ENCODE measurements at places on chromosomes 5 and 9. TPM values are rescaled to one million over a fixed set of nuclear protein-coding genes. Genes with fewer than 3 reads are reported as not detected.
A peak's percentile ranks its signal among the peaks of the same experiment; 100 is the strongest.

DNA sequence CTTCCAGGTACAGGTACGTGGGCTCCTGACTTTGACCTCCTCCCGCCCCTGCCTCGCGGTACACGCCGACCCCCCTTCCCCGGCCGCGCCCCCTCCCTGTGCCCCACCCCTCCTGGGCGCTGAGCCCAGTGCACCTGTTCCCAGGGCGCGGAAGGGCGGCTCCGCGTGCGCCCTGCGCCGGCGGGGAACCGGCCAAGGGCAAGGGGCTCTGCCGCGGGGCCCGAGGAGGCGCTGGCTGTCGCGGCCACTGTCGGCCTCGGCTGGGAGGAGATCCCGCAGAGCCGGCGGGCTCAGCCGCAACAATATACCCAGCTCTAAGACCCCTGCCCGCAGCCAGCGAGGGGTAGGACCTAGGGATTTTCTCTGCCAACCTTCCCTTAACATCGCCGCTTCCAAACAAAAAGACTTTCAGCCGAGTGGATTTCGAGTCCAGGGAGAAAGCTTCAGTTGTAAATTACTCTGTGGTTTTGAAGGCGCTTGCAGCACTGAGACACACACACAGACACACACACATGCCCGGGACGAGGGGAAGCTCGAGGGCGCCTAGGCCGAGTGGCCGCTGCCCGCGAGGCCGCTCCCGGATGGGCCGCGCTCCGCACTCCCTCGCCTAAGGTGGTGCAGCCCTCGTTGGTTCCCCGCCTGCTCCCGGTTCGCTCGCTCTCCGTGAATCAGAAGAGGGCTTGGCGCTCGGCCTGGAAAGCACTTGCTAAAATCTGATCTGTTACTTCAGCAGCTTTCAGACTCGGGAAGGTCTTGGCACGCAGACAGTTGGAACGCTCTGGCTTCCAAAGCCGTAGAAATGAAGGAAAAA is 1.2 kb downstream of the FGF18 start:
- H3K36me3 ChIP-seq = no peaks in the 10 kb centered on the region
- peak overlapping the region; percentile 47 for H3K4me3 ChIP-seq
- peaks cover 24% of the 10 kb centered on the region for H3K27me3 ChIP-seq
- no peak for DNase-seq
- H3K4me1 ChIP-seq = peaks cover 17% of the 10 kb centered on the region
- no peak overlapping the region for H3K27ac ChIP-seq

GRCh38 chr5:140875085-140876065 is at the start of gene PCDHA12:
Gene PCDHA12, plus strand, starts transcription at chr5:140875308. Its CDS starts 165 bp downstream, at chr5:140875473.
- H3K36me3 ChIP-seq = no peaks in the 10 kb centered on the region
- no peaks in the 10 kb centered on the region for H3K4me1 ChIP-seq
- H3K27ac ChIP-seq = no peak within 1 kb of the TSS
- no peak for DNase-seq

- peaks cover 17% of the 10 kb centered on the region for H3K4me1 ChIP-seq
- DNase-seq = no peak
- no peaks in the 10 kb centered on the region for H3K36me3 ChIP-seq
- H3K27me3 ChIP-seq = no peaks in the 10 kb centered on the region
Measured at GRCh38 chr9:135969064-135969683, 8.0 kb upstream of the UBAC1 start.

DNA sequence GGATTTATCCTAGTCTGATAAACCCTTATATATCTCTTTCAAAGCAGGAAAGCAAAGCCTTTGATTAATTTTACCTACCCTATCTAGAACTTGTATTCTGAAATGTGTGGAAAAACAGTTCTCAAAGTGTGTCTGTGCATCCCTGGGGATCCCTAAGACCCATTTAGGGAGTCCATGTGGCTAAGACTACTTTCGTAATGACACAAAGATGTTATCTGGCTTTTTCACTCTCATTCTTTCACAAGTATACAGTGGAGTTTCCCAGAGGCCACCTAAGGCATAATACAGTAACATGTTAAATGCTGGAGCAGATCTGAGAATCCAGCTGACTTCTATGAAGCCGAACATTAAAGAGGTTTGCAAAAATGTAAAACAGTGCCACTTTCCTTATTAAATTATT is 54.3 kb upstream of the TNFSF15 start:
- H3K27ac ChIP-seq = no peak overlapping the region
- no peak overlapping the region for H3K4me3 ChIP-seq
- no peak for DNase-seq
- peaks cover 7% of the 10 kb centered on the region for H3K27me3 ChIP-seq
- H3K4me1 ChIP-seq = no peaks in the 10 kb centered on the region

DNA sequence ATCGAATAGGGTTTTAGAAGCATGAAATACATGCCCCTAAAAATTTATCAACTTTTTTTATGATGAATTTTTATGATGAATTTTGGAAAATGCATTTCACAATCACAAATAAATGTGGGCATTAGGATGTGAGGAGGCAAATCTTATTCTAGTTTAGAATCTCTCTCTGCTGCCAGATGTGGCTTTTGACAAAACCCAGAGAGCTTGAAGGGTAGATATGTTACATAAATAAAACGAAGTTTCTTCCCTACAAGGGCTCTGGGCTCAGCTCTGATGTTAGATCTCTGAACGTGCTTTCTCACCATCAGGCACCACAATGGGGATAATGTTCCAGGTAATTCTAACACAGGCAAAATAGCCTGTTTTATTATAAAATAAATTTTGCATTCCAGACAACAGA is 102.3 kb upstream of the ADAMTSL1 start:
- no peak overlapping the region for H3K4me3 ChIP-seq
- no peak overlapping the region for H3K27ac ChIP-seq
- no peaks in the 10 kb centered on the region for H3K27me3 ChIP-seq
- no peaks in the 10 kb centered on the region for H3K36me3 ChIP-seq
- no peak for DNase-seq

DNA sequence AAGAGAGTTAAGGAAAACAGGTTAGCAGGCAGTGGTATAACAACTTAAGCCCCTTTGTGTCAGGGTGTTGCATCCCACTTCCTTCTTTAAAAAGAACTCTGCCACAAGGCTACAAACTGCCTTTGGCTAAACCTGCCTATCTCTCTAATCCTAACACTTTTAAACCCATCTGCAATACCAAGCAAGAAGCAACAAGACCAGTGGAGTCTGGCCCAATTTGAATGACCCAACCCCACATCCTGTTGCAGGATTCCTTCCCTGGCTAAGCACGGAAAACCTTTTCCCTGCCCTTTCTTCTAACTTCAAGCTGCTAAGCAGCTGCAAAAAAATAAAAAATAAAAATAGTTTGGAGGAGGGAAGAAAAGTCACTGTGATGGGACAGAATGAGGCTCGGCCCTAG is 27.1 kb downstream of the ABCA1 start:
- H3K4me3 ChIP-seq = no peak overlapping the region
- H3K4me1 ChIP-seq = no peaks in the 10 kb centered on the region
- no peak for DNase-seq

DNA sequence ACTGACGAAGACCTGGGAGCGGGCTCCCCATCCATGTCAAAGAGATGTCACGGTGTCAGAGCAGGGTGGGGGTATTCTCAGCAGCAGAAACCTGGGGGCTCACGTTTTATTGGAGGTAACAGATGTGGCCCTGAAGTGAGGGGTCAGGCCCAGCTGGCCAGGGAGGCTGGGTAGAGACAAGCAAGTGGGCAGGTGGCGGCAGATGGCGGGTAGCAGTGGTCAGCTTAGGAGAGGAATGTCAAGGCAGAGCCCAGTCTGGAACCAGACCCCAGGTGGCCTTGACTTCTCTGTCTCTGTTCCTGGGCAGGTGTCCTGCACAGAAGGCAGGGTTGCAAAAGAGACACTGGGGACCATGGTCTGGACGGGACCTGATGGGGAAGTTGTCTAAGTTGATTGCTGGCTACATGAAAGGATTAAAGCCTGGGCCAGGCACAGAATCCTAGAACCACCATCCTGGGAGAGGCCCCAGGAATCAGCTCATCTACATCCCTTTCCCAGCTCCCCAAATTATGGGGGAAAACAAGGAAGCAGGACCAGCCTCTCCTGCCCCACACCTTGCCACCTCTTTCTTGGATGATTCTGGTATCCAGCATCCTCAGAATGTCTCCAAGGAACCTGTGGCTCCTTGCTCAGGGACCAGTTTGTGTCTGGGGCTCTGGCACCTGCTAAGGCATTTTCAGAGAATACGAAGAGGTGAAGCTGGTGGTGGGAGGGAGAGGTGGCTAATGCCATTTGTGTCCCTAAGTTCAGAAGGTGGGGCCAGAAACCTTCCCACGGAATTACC is 72.5 kb downstream of the AMBP start:
- H3K27ac ChIP-seq = no peak overlapping the region
- H3K4me1 ChIP-seq = no peaks in the 10 kb centered on the region
- DNase-seq = no peak
- H3K4me3 ChIP-seq = no peak overlapping the region
- H3K36me3 ChIP-seq = no peaks in the 10 kb centered on the region

- H3K36me3 ChIP-seq = no peaks in the 10 kb centered on the region
- no peak overlapping the region for H3K4me3 ChIP-seq
- H3K27me3 ChIP-seq = no peaks in the 10 kb centered on the region
- H3K4me1 ChIP-seq = no peaks in the 10 kb centered on the region
- DNase-seq = no peak
Measured at GRCh38 chr5:2111569-2112105, 228.9 kb upstream of the IRX4 start.

DNA sequence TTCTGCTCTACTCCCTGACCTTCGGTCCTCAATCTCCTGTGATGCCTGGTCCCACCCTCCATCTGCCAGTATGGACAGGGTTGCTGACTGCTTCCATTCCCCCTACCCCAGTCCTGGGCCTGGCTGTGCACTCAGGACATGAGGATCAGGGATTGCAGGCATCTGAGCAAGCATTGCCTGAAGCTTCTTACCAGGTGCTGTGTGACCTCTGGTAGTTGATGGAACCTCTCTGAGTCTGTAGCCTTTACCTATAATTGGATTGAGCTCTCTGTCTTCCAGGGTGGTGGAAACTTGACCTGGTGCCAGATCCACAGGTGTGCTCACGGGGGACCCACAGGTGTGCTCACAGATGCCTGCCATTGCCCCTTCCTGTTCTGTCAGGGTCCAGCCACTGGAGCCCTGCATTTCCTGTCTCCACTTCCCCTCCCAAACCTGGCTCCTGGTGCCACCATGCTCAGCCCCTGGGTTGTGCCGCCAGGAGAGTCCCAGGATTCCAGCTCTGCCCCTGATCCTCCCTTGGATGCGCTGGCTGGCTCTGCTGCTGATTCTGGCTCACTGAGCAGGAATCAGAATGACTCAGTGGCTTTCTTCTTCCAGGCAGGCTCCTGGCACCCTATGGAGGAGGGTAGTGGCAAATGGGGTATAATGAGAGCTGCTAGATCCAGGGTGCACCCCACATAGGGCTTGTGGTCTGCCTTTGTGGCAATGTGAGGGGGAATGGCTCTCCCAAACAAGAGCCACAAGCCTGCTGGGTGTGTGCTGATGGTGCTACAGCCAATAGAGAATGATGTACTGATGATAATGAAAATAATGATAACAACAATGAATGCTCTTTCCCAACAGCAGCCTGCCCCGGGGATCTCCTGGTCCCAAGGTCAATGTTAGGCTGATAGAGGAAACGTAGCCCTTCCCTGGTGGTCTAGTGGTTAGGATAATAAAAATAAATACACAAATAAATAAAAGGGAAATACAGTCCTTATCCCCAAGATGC is 35.2 kb upstream of the PSD2 start:
- H3K36me3 ChIP-seq = peaks cover 2% of the 10 kb centered on the region
- no peak overlapping the region for H3K4me3 ChIP-seq
- H3K27ac ChIP-seq = no peak overlapping the region
- peaks cover 22% of the 10 kb centered on the region for H3K4me1 ChIP-seq

DNA sequence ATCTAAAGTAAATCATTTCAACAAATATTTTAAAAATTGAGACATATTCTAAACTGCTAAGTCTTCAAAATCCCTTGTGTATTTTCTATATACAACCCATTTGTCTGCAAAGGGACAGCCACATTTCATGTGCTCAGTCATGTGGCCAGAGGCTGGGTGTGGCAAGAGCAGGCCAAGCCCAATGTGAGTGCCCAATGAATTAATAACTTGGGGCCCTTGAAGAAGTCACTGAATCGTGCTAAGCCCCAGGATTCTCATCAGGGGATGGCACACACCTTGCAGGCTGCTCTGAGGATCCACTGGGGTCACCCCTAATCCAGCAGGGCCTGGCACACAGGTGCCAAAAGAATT is 78.2 kb upstream of the SMIM23 start:
- H3K4me1 ChIP-seq = no peaks in the 10 kb centered on the region
- peaks cover 2% of the 10 kb centered on the region for H3K27me3 ChIP-seq
- no peak overlapping the region for H3K27ac ChIP-seq
- no peaks in the 10 kb centered on the region for H3K36me3 ChIP-seq

DNA sequence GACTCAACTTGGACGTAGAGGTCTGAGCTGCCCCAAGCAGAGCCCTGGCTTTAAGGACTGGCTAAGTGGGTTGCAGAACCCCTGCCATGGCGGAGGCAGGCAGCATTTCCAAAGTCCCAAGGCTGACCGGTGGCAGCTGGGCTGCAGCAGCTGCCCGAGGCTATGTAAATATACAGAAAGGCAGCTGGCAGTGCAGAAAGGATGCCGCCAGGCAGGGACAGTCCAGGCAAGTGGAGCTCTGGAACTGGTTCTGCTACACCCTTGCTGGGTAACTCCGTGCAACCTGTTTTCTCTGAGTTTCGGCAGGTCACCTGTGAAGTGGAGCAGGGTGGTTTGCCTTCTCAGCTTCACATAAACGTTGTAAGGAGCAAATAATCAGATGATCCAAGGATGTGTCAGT is 46.0 kb downstream of the SHB start:
- DNase-seq = no peak
- no peaks in the 10 kb centered on the region for H3K36me3 ChIP-seq
- H3K27me3 ChIP-seq = peaks cover 3% of the 10 kb centered on the region
- H3K4me3 ChIP-seq = no peak overlapping the region
- no peak overlapping the region for H3K27ac ChIP-seq

DNA sequence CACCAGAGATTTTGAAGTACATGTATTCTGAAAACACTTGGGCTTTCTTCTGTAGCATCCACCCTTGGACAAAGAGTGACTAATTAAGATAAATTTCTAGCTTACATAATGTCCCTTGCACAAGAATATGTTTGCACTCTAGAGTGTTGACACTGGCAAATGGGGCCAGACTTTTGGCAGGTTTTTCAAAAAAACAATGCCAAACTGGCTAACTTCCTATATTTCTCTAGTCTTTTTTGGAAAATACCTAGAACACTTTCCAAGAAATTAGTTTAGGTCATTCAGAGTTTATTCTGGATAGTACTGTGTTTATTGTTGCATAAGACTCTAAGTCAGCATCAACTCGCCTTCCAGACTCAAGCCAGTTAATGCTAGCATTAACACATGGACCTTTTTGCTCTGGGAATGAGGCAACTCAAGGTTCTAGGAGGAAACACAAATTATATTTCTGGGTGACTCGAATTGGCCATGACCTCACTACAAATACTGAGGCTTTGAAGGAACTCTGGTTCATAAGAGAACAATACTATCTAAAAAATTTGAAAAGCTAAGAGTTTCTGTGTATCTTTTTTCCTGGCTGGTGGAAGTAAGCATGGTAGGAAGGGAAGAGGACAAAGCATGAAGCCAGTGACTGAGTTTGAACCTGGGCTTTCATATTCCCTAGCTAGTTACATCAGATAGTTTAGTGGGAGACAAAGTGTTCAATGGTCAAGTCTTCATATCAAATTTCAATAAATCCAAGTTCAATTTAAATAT is 101.6 kb downstream of the NREP start:
- H3K27me3 ChIP-seq = no peaks in the 10 kb centered on the region
- no peak overlapping the region for H3K27ac ChIP-seq
- no peaks in the 10 kb centered on the region for H3K36me3 ChIP-seq
- DNase-seq = no peak
- H3K4me3 ChIP-seq = no peak overlapping the region

Gene ARL14EPL
- total RNA-seq = not detected

Gene CCL21
- total RNA-seq = not detected

Gene CDH9
- not detected for total RNA-seq

Gene SLC6A18
- total RNA-seq = not detected

Gene BTNL3
- not detected for total RNA-seq

Gene NPR2
- total RNA-seq = 11.1 TPM

Gene HRCT1
- total RNA-seq = not detected
